ENCODE measurements at places on chromosomes 3 and 15.

GRCh38 chr3:177463863-177464262, 266.6 kb upstream of the TBL1XR1 start:
- peak; percentile 42 for DNase-seq

DNA sequence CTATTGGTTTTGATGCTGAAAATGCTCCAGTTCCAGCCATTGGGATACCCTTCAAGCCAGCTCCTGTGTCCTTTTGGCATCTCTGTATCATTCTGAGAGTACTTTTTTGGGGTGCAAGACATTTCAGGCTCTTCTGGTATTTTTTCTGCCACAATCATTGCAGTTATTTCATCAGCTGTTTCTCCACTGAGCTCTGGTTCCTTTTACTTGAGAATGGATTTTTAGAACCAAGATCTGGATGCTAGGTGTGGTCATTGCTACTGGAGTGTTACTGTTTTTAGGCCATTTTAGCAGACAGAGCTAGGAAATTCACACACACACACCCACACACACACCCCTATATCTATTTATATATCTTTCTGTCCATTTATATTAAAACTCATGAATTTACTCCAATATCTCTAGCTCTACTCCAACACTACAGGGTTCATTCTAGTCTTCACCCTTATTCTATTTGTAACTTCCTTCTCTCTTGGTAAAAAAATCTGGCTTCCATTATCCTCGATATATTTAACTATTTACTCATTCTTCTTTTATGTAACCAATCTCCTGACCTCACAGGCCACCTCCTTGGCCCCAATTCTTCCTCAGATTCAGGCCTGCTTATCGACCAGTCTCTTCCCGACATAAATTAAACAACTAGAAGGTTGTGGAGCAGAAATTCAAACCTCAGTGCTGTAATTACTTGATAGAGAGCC, 17.0 kb downstream of the SLC35G2 start:
- no peak for DNase-seq

- DNase-seq = no peak
Measured at GRCh38 chr3:13740795-13741194, 139.1 kb downstream of the WNT7A start.

GRCh38 chr3:70532806-70533205, 220.4 kb upstream of the MDFIC2 start:
- DNase-seq = no peak

DNA sequence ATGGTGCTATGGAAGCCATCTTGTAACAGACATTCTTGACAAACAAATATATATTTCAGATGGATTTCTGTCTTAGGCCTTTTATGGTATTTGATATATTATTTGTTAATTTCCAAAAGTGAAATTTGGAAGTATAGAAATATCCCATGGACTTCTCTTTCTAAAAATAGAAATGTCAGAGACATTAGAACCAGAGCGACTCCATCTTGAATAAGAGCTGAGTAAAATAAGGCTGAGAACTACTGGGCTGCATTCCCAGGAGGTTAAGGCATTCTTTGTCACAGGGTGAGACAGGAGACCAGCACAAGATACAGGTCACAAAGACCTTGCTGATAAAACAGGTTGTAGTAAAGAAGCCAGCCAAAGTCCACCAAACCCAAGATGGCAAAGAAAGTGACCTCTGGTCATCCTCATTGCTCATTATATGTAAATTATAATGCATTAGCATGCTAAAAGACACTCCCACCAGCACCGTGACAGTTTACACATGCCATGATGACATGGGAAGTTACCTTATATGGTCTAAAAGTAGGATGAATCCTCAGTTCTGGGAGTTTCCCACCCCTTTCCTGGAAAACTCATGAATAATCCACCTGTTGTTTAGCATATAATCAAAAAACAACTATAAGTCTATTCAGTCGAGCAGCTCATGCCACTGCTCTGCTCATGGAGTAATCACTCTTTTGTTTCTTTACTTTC, 146.0 kb downstream of the NEK11 start:
- no peak for DNase-seq

- no peak for DNase-seq
Measured at GRCh38 chr3:23094890-23095462, 108.2 kb upstream of the UBE2E2 start.

- no peak for DNase-seq
Measured at GRCh38 chr15:62847900-62848489, 194.6 kb upstream of the TPM1 start.

GRCh38 chr3:190886945-190887344, 24.5 kb upstream of the GMNC start:
- no peak for DNase-seq

- no peak for DNase-seq
Measured at GRCh38 chr3:137259089-137259488, 301.3 kb downstream of the IL20RB start.

DNA sequence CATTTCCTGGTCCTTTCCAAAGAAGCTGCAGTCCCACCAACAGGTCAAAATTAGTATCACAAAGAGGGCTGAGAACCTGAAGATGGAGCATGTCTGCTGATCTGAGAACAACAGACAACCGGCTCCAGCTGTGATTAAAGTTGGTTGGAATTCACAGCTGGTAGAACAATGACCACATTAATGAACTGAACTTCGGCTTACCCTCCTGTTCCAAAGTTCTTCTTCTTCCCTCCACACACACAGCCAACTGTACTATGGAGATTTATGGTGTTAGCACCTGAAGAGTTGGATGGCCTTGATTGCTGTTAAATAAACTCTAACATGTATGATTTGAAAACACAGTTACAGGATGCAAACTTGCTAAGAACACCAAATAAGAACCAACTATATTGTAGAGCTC, 27.4 kb upstream of the ROPN1 start:
- no peak for DNase-seq

- peak; percentile 91 for DNase-seq
Measured at GRCh38 chr3:195154793-195155535, 116.0 kb downstream of the XXYLT1 start.

DNA sequence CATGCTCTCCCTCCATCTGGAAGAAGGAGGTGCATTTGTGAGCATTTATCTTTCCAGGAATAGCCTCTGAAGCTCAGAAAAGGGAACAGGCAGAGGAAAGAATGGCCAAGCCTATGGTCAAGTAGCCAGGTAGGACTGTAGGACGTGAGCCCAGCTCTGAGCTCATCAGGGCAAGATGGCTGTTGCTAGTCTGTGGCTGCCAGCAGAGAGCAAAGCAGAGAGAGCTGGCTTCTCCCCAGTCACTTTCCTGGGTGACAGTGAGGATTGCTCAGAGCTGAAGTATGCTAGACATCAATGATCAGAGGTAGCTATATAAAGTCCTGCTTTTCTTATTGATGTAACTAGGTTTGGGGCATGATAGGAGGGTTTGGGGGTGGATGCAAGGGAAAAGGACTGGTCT, 146.1 kb upstream of the SLC24A5 start:
- DNase-seq = no peak

GRCh38 chr3:33915796-33916546, 117.5 kb downstream of the PDCD6IP start:
- DNase-seq = no peak

DNA sequence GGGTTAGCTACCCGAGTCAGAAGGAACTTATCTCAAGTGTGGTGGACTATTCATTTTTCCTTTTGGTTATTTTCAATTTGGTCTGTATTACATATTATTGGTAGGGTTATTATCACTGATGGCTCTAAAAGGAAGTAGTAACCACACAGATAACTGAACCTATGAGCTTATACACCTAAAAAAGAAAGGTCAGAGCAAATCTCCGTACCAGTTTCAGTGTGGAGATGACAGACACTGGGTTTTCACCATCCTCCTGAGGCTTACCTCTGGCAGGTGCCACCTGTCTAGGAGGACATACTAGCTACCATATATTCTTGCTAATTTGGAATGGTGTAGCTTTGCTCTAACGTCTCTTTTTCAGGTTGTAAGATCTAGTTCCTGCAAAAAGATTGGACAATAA, 10.2 kb downstream of the GAP43 start:
- no peak for DNase-seq

DNA sequence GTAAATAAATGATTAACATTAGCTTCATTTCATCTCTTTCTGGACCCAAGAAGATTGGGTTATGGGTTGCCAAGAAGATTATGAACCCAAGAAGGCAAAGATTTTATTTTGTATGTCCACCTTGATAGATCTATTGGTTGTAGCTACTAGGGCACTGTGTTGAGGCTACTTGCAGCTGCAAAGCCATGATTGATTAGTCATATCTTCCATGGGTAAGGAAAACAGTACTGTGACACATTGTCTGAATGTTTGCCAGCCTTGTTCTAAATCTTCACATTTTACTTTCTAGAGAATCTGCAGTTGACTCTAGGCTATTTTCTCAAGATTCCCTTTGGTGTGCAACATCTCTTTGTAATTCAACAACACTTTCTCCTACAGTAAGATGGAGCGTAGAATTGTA, 229.2 kb upstream of the KCNH8 start:
- DNase-seq = no peak

GRCh38 chr15:84685304-84685703, 27.3 kb upstream of the NMB start:
- peak; percentile 70 for DNase-seq

Data from skeletal muscle cell (primary cell).